ENCODE measurements at places on chromosomes 6 and 20.

- DNase-seq: no peak
These were observed 55.5 kb downstream of the TTI1 start for GRCh38 chr20:37977786-37978185.

DNA sequence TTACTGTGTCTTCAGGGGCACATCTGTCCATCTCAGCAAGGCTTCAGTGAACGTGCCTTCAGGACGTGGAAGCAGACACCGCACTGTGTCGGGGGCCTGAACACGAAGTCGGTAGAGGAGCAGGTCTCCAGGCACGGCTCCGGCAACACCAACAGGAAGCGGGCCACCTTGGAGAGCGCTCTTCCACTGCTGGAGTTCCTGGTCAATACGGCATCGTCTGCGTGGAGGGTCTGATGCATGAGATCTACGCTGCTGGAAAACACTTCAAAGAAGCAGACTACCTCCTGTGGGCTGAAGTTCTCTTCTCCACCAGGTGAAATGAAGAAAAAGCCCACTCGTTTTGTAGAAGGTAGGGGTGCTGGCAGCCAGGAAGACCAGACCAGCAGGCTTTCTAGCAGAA lies 69.3 kb upstream of the SLCO4A1 start:
- no peak for DNase-seq

DNA sequence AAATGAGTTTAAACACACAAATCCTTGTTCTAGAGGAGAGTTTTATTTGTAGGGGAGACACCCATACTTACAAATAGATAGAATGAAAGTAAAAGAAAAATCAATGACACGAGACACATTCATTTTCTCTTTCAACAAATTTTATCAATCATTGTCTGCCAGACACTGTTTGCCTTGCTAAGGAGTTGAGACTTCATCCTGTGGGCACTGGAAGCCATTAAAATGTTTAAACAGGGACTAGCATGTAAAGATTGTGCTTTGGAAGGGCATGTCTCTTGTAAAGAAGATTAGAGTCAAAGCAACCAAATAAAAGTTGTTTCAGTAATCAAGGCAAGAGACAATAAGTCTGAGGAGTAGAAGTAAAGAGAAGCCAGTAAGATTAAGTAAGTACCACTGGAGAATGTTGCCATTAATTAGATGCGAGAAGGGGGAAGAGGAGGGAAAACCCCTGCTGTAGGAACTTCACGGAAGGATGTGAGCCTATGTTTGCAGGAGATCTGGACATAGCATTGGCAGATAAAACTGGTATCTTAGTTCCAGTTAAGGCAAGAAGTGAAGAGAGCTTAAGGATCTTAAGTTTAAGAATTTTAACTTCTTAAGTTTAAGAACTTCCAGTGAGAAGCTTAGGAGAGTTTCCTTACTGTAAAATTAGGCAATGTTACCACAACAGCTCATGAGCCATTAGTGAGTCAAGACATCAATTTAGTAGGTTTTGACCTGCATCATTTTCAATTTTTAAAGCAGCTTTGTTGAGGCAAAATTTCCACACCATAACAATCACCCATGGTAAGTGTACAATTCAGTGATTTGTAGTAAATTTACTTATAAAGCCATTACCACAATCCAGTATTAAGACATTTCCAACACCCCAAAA lies 117.0 kb upstream of the UST start:
- no peak for DNase-seq

DNA sequence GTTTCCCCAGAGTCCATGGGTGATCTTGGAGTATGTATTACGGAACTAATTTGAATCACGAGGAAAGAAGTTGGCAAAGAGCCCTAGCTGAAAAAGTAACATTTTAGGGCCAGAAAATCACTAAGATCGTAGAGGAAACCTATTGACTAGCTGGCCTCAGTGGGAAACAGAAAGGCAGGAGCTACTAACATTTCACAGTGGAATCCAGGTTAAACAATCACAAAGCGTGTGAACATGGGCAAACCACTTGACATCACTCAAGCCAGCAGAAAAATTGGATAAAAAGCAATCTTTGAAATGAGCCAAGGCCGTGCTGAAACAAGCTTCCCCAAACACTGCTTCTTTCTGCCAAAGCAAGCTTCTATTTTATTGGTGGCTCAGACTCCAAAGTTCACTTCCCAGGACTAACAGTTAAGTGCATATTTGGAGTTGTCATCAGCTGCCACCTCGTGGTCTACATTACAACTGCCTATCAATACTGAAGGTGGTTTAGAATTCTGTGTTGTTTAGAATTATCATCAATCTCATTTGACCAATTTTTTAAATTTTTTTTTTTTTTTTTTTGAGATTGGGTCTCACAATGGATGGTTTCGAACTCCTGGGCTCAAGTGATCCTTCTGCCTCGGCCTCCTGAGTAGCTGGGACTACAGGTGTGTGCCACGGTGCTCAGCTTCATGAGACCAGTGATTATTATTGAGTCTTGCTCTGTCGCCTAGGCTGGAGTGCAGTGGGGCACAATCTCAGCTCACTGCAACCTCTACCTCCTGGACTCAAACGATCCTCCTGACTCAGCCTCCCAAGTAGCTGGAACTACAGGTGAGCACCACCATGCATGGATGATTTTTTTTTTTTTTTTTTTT lies 10.6 kb downstream of the RPS10 start:
- DNase-seq: no peak
